Progenitor cell of endocrine pancreas (in vitro differentiated cells): ENCODE measurements at places on chromosomes 4 and X.

DNA sequence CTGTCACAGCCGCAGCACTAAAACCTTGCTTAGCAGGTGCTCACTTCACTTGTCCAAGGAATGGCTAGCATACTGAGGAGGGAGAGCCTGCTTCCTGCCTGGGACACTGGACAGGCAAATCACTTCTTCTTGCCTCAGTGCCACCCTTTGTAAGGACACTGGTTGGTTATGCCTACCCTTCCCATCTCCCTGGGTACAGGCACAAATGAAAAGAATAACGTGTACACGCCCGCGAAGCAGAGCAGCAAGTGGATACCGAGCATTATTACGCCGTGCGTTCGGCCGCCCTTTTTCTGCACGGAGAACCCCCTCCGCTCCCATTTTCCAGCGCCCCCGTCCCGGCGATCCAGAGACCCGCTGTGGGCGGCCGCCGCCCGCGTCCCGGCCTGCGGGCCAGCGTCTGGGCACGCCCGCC is 338 bp upstream of the KLHL2 start:
- peak; percentile 15 for DNase-seq
- peaks cover 7% of the 10 kb centered on the region for H3K27me3 ChIP-seq
- peak overlapping the region; percentile 85 for H3K4me3 ChIP-seq
- H3K27ac ChIP-seq: peak overlapping the region; percentile 87
- H3K4me1 ChIP-seq: peaks cover 25% of the 10 kb centered on the region

- no peaks in the 10 kb centered on the region for H3K27me3 ChIP-seq
- H3K27ac ChIP-seq: no peak overlapping the region
- H3K36me3 ChIP-seq: no peaks in the 10 kb centered on the region
- no peak for DNase-seq
- no peak overlapping the region for H3K4me3 ChIP-seq
Observed at GRCh38 chrX:118152721-118153120, 36.1 kb upstream of the KLHL13 start.

DNA sequence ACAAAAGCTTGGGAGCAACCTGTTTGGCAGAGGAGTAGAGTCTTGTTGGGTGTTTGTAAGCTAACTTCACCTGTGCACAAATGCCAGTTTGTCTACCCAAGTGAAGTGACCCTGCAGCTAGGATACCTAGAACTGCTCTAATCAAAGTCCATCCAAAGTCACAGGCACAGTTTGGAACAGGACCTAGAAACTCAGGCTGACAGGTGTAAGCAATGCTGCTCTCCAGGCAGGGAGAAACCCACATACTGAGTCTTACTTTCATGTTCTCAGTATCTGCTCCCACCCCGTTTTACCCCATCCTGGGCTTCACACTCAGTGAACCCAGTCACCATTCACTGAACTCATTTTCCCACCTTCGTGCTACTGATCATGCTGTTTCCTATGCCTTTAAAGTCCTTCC is 40.3 kb downstream of the MAML3 start:
- H3K4me3 ChIP-seq: no peak overlapping the region
- H3K36me3 ChIP-seq: no peaks in the 10 kb centered on the region
- H3K27me3 ChIP-seq: no peaks in the 10 kb centered on the region
- H3K27ac ChIP-seq: peak overlapping the region; percentile 1
- DNase-seq: no peak

DNA sequence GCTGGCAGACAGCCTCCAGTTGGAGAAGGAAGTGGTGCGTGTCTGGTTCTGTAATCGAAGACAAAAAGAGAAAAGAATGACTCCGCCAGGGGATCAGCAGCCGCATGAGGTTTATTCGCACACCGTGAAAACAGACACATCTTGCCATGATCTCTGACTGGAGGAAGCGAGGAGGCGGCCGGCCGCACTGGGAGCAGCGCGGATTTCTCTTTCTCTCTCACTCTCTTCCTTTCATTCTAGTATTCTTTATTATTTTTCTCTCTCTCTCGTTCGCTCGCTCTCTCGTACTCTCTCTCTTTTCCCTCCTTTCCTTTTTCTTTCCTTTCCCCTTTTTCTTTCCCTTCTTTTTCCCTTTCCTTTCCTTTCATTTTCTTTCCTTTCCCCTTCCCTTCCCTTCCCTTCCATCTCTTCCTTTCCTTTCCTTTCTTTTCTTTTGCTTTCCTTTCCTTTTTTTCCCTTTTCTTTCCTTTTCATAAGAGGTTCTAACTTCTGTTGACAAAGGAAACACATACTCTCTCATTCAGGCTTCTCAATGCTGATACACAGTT is 1.2 kb downstream of the POU3F4 start:
- peak overlapping the region; percentile 63 for H3K4me3 ChIP-seq
- no peak overlapping the region for H3K27ac ChIP-seq
- no peak for DNase-seq
- H3K36me3 ChIP-seq: no peaks in the 10 kb centered on the region
- H3K4me1 ChIP-seq: peaks cover 12% of the 10 kb centered on the region

DNA sequence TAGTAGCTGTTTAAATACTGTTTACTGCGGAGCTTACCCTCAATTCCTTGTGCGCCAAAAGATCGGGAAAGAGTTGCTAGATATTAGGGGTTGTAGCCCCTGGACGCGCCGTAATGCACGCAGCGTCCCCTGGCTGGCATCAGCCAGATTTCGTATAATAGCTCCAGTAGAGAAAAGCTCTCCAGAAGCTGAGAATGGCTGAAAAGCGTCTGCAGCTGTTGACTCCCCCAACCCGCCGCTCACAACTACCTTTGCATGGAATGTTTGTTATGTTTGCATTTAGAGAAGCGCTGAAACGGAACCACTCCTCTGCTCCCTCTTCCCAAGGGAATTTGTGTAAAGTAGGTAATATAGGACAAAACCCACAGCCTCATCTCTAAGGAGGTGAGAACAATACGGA is 3.7 kb downstream of the DOCK11 start:
- H3K4me3 ChIP-seq: peak overlapping the region; percentile 50
- H3K27ac ChIP-seq: no peak overlapping the region
- H3K36me3 ChIP-seq: no peaks in the 10 kb centered on the region
- H3K27me3 ChIP-seq: peaks cover 3% of the 10 kb centered on the region

- no peak overlapping the region for H3K27ac ChIP-seq
- H3K4me1 ChIP-seq: peaks cover 10% of the 10 kb centered on the region
- no peak overlapping the region for H3K4me3 ChIP-seq
- no peak for DNase-seq
- no peaks in the 10 kb centered on the region for H3K27me3 ChIP-seq
Observed at GRCh38 chr4:183611210-183611830, 47.7 kb downstream of the RWDD4 start.

- H3K27me3 ChIP-seq: no peaks in the 10 kb centered on the region
- no peak overlapping the region for H3K27ac ChIP-seq
- DNase-seq: no peak
Observed at GRCh38 chr4:17817027-17817426, 6.2 kb downstream of the NCAPG start.

DNA sequence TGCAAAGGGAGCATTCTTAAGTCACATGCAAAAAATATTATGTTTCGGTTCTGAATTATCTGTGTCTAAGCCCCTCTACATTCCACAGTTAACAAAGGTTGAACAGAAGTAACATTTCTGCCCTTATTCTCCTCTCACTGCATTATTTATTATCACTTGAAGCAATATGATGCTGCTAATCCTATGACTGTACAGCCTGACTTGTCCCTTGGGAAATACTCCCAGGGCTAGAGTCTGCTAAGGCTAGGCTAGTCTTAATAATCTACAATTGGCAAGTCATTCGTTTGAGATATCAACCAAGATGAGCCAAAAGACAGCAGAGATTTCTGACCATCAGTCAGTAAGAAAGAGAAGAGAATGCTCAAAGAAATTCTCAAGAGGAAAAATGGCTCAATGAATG is 226.9 kb upstream of the HCCS start:
- H3K36me3 ChIP-seq: no peaks in the 10 kb centered on the region
- H3K27ac ChIP-seq: no peak overlapping the region
- H3K4me3 ChIP-seq: no peak overlapping the region
- H3K4me1 ChIP-seq: no peaks in the 10 kb centered on the region
- no peaks in the 10 kb centered on the region for H3K27me3 ChIP-seq

- H3K27ac ChIP-seq: no peak overlapping the region
- no peaks in the 10 kb centered on the region for H3K36me3 ChIP-seq
- DNase-seq: no peak
- no peak overlapping the region for H3K4me3 ChIP-seq
Observed at GRCh38 chr4:159428293-159428692, 325.4 kb downstream of the RAPGEF2 start.

DNA sequence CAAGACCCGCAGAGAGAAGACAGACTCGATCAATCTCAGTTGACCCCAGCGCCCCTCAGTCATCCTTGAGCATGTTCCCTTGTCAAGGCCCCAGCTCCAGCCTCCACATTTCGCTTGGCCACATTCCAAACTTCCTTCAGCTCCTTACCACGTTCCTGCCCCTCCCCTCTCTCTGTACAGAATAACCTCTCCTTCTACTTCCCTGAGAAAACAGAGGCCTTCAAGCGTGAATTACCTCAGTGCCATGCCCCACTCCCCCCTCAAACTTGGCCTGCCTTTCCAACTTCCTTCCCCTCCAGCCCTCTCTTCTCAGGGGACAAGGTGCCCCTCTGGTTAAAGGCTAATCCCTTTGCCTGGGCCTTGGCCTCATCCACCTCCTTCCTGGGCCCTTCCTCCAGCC is 3.2 kb upstream of the RIPPLY1 start:
- H3K27ac ChIP-seq: no peak overlapping the region
- H3K4me1 ChIP-seq: peaks cover 2% of the 10 kb centered on the region
- H3K27me3 ChIP-seq: no peaks in the 10 kb centered on the region
- no peaks in the 10 kb centered on the region for H3K36me3 ChIP-seq
- no peak for DNase-seq

GRCh38 chr4:138833974-138834373 is 181.6 kb upstream of the NOCT start:
- no peak overlapping the region for H3K4me3 ChIP-seq
- no peaks in the 10 kb centered on the region for H3K27me3 ChIP-seq
- no peak for DNase-seq
- peaks cover 14% of the 10 kb centered on the region for H3K4me1 ChIP-seq
- no peaks in the 10 kb centered on the region for H3K36me3 ChIP-seq

- no peak overlapping the region for H3K27ac ChIP-seq
- H3K27me3 ChIP-seq: no peaks in the 10 kb centered on the region
- no peaks in the 10 kb centered on the region for H3K36me3 ChIP-seq
- no peak for DNase-seq
- no peaks in the 10 kb centered on the region for H3K4me1 ChIP-seq
Observed at GRCh38 chr4:12933760-12934221, 550.3 kb downstream of the RAB28 start.

- H3K36me3 ChIP-seq: no peaks in the 10 kb centered on the region
- no peak overlapping the region for H3K27ac ChIP-seq
- H3K27me3 ChIP-seq: no peaks in the 10 kb centered on the region
- H3K4me3 ChIP-seq: no peak overlapping the region
Observed at GRCh38 chr4:111839141-111839540, 306.1 kb upstream of the FAM241A start.

- no peaks in the 10 kb centered on the region for H3K27me3 ChIP-seq
- no peak overlapping the region for H3K4me3 ChIP-seq
- DNase-seq: no peak
- no peaks in the 10 kb centered on the region for H3K4me1 ChIP-seq
- no peaks in the 10 kb centered on the region for H3K36me3 ChIP-seq
Observed at GRCh38 chr4:170872794-170873193, 783.0 kb upstream of the AADAT start.

DNA sequence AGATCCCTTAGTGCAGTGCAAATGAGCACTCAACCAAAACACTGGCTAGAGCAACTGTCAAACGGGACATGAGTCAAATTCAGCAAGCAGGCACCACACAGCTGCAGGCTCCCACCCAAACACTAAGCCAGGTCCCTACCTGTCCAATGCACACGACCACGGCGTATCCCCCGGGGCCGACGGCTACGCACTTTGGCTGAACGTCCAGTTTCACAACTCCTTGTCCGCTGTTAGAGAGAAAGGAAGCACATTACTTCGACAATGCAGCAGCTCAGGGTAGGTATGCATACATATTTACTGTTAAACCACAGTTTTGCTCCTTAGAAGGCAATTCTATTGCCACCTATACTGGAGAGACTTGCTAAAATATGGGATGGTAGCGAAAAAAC is 35.4 kb downstream of the WDR1 start:
- H3K4me1 ChIP-seq: no peaks in the 10 kb centered on the region
- H3K27me3 ChIP-seq: no peaks in the 10 kb centered on the region
- peaks cover 15% of the 10 kb centered on the region for H3K36me3 ChIP-seq
- no peak for DNase-seq

GRCh38 chr4:73693811-73694210 is 46.6 kb upstream of the CXCL8 start:
- H3K27me3 ChIP-seq: no peaks in the 10 kb centered on the region
- no peak overlapping the region for H3K4me3 ChIP-seq
- no peaks in the 10 kb centered on the region for H3K36me3 ChIP-seq
- DNase-seq: no peak
- H3K27ac ChIP-seq: no peak overlapping the region
- peaks cover 4% of the 10 kb centered on the region for H3K4me1 ChIP-seq

- H3K27me3 ChIP-seq: no peaks in the 10 kb centered on the region
- H3K4me1 ChIP-seq: no peaks in the 10 kb centered on the region
- no peak overlapping the region for H3K27ac ChIP-seq
- peaks cover 35% of the 10 kb centered on the region for H3K36me3 ChIP-seq
- no peak overlapping the region for H3K4me3 ChIP-seq
Observed at GRCh38 chrX:129449148-129449547, 74.1 kb downstream of the SMARCA1 start.

- peak overlapping the region; percentile 75 for H3K27ac ChIP-seq
- DNase-seq: no peak
Observed at GRCh38 chrX:39409246-39409917, 608.1 kb downstream of the MID1IP1 start.

- no peaks in the 10 kb centered on the region for H3K27me3 ChIP-seq
- H3K36me3 ChIP-seq: no peaks in the 10 kb centered on the region
- no peak for DNase-seq
- H3K27ac ChIP-seq: no peak overlapping the region
- no peaks in the 10 kb centered on the region for H3K4me1 ChIP-seq
Observed at GRCh38 chr4:19130866-19131265, 1109.3 kb upstream of the LCORL start.

DNA sequence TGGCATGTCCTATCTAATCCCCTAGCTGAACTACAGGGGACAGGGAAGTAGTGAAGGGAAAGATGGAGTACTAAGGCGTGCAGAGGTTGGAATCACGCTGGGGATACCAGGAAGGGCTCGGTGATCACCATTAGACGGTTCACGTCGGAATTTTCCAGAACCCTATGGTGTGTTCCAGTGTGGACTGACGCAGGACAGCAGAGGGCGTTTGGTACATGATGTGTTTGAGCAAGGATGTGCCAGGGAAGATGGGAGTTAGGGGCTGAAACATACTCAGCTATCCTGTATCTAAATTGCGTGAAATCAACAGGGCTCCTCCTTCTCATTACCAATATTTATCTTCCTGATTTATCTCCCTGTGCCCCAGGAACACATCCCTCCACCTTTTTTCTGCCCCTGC is 33.7 kb downstream of the PRPS2 start:
- no peak overlapping the region for H3K27ac ChIP-seq
- peaks cover 10% of the 10 kb centered on the region for H3K36me3 ChIP-seq
- no peak overlapping the region for H3K4me3 ChIP-seq
- no peak for DNase-seq

- no peak overlapping the region for H3K27ac ChIP-seq
- H3K27me3 ChIP-seq: no peaks in the 10 kb centered on the region
- no peak overlapping the region for H3K4me3 ChIP-seq
- H3K36me3 ChIP-seq: no peaks in the 10 kb centered on the region
- no peak for DNase-seq
- H3K4me1 ChIP-seq: no peaks in the 10 kb centered on the region
Observed at GRCh38 chrX:12344954-12345353, 206.7 kb downstream of the FRMPD4 start.

- no peak overlapping the region for H3K4me3 ChIP-seq
- H3K27ac ChIP-seq: no peak overlapping the region
- H3K4me1 ChIP-seq: no peaks in the 10 kb centered on the region
Observed at GRCh38 chr4:83556006-83556707, 20.2 kb downstream of the GPAT3 start.
